ENCODE measurements at places on chromosomes 5 and 9.
A peak's percentile ranks its signal among the peaks of the same experiment; 100 is the strongest.

- DNase-seq: peak; percentile 59
These were observed 9.9 kb upstream of the PCDHB2 start for GRCh38 chr5:141084487-141084989.

- no peak for DNase-seq
These were observed 11.0 kb upstream of the HAPLN1 start for GRCh38 chr5:83731638-83732037.

DNA sequence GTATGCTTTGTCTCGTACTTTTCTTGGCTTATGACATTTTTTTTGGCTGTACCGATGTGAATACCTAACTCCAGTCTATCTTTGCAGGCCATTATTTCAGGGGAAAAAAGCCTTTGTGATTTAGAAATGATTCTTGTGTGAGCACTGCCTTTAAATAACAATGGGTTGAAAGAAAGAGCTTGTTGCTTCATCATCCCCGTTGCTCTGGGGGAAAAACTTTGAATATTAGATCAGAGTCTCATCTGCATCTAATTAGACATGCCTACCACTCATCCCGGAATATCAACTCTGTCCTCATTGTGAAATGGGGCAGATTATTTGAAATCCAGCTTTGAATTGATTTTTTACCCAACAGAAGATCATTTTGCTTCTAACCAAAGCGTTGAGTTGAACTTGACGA is 13.5 kb downstream of the CXCL14 start:
- no peak for DNase-seq

GRCh38 chr5:42015681-42016080 is 90.6 kb downstream of the FBXO4 start:
- no peak for DNase-seq

DNA sequence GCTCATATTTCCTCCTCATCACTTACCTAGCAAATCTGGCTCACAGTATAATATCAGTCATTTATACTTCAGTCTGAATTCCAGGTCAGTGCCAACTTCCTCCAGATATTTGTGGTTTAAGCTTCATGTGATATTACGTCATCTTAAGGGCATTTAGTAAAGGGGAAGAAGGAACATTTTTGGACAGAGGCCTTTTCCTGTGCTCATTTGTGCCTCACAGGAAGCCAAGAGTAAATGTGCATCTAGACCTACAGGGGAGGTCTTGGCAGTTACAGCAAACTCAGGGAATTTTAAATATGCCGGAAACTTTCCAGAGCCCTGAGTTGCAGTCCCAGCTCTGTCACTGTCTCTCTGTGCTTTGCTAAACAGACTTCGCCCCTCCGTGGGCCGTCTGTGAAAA is 12.3 kb upstream of the KCNIP1 start:
- no peak for DNase-seq

- no peak for DNase-seq
These were observed 22.9 kb upstream of the ABCA1 start for GRCh38 chr9:104950838-104951237.

GRCh38 chr5:168724227-168724626 is 145.1 kb upstream of the PANK3 start:
- no peak for DNase-seq

Data from activated CD8-positive, alpha-beta memory T cell treated with anti-CD3 and anti-CD28 coated beads for 24 hours (primary cell).